AG09309 (cell line): ENCODE measurements at places on chromosomes 7 and 10.
A peak's percentile ranks its signal among the peaks of the same experiment; 100 is the strongest.

DNA sequence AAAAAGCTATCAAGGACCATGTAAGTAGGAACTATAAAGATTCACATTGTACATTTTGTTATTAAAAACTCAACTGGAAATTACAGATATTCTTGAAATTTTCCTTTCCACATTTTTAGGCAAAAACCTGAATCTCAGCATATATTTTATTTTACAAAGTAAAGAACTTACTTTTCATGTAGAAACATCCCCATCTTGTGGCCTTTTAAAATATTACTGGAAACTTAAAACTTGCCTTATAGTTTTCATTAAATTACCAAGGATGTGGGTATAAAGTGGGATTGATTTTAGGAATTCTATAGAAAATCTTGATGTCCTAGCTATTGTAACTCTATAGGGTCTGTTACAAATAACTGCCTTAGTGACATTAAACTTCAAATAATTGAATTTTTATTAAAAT lies 10.6 kb downstream of the DBF4 start:
- peak; percentile 28 for DNase-seq

- DNase-seq, result no peak
These were observed 45.1 kb upstream of the SGCE start for GRCh38 chr7:94700926-94701554.

DNA sequence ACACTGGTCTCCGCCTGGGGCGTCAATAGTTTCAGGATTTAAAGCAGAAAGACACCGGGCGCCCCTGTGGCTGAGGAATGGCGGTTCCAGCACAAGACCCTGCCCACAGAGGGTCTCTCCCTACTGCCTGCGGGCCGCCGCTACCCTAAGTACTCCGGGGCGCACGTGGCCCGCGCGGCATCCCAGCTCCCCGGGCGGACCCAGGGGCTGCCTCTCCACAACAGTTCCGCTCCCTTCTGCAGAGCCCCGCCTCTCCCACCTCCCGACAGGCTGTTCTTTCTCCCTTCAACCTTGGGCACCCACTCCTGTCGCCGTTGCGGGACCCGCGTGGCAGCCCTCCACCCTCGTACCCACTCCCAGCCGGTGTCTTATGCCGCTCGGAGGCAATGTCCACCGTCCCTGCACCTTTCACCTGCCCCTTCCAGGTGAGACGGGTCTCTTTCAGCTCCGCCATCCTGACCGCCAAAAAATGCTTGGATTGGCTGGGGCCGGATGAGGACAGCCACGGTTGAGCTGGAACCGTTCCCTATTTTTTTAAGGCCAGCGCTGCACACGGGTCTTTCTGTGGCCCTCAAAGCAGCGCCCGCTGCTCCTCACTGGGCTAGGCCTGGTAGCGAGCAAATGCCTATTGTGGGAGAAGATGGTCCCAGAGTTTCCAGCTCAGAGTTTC lies 1.6 kb upstream of the NKX2-3 start:
- no peak for DNase-seq

DNA sequence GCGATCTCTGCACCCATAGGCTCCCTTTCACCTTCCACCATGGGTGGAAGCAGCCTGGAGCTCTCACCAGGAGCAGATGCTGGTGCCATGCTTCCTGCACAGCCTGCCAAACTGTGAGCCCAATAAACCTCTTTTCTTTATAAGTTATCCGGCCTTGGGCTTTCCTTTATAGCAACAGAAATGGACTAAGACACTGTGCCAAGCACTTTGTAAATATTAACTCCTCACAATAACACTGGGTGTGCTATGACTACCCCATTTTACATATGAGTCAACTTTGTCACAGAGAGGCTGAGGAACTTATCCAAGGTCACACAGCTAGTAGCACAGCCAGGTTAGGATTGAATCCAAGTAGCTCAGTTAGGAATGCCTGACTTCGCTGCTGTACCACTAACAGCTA lies 79.7 kb upstream of the KCNMA1 start:
- no peak for DNase-seq

DNA sequence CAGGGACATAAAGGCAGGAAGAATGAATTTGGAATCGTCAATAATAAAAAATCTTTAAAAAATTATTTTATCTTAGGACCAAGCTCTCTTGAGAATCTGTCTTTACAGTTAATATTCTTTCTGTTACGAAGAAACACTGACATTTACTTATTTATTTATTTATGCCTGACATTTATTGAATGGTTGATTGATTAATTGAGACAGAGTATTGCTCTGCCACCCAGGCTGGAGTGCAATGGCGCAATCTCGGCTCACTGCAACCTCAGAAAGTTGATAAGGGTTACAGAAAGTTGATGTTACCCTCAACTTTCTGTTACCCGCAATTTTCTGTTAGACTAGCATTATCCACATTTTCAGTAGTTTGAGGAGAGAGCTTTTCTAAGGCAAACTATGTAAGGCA lies 70.1 kb downstream of the CHCHD3 start:
- no peak for DNase-seq

- peak; percentile 28 for DNase-seq
These were observed 712 bp upstream of the CPVL start for GRCh38 chr7:29146888-29147609.

GRCh38 chr7:774161-775109 lies 47.4 kb upstream of the PRKAR1B start:
- no peak for DNase-seq

DNA sequence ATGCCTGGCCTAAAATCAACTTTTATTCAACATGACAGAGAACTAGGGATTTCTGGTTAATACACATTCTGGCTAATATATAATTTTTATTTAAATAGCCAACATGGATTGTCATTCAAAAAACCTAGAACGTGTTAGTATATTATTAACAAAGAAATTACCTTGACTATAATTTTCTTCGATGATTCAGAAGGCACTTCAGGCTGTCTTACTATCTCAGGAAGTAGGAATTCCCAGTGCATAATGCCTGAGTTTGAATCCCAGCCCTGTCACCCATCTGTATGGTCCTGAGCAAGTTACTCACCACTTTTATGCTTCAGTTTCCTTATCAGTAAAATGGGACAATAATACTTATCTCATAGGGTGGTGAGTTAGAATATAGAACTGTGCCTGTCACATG lies 106.2 kb downstream of the SORCS1 start:
- no peak for DNase-seq

DNA sequence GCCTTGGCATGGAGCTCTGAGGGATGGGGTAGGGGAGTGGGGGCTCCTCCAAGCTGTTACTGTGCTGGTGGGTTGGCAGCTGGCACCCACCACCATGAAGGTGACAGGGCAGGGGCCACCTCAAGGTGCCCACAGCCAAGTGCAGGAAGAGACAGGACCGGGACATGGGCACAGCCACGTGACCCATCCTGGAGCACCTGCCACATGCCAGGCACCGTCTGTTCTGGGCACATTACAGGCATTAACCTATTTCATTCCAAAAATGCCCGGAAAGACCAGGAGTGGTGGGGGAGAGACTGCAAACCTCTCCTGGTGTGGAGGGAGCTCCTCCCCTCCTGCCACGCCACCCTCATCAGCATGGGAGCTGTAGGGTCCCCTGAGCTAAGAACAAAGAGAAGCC lies 56.7 kb downstream of the CAMK2B start:
- no peak for DNase-seq

- no peak for DNase-seq
These were observed 362.7 kb downstream of the CXCL12 start for GRCh38 chr10:44022203-44022602.

- DNase-seq, result no peak
These were observed 4.6 kb downstream of the SFTPA2 start for GRCh38 chr10:79555354-79556309.

GRCh38 chr10:77844713-77845445 lies 81.7 kb downstream of the DLG5 start:
- peak; percentile 32 for DNase-seq

DNA sequence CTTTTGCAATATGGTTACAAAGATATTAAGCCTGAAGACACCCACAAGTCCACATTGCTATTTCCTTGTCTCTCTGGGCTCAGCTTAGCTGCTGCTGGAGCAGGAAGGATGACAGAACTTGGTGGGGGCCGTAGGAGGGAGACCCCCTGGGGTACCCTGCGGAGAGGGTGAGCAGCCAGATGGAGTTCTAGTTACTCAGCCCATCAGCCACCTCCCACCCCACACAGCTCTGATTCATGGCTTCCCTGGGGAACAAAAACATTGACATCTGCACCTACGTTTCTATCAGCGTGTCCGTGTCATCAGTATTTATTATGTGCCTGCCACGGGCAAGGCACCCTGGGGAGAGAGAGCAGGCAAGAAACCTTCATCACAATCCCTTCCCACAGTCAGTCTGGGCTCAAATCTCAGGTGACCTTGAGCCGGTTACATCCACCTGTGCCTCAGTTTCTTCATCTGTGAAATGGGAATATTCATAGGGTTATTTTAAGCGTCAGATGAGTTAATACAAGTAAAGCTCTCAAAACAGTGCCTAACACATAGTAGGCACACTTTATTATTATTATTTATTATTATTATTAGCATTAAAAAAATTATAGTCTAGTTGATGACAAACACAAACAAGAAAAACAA lies 131.5 kb downstream of the C10orf105 start:
- DNase-seq, result no peak

- no peak for DNase-seq
These were observed 50.5 kb downstream of the DENND11 start for GRCh38 chr7:141651417-141651816.

DNA sequence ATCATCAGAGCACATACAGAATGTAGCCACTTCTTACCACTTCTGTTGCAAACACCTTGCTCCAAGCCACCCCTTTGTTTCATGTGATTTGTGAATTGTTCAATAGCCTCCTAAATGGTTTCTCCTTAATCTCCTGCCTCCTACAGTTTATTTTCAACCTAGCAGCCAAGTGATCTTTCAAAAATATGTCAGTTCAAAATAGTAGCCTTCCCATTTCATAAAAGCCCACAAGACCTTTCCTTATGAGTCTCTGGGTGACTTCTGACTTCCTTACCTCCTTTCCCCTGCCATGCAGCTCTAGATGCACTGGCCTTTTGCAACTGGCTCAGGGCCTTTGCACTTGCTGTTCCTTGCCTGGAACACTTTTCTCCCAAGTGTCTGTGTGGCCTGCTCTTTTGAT lies 4.8 kb downstream of the MINDY4 start:
- DNase-seq, result no peak

DNA sequence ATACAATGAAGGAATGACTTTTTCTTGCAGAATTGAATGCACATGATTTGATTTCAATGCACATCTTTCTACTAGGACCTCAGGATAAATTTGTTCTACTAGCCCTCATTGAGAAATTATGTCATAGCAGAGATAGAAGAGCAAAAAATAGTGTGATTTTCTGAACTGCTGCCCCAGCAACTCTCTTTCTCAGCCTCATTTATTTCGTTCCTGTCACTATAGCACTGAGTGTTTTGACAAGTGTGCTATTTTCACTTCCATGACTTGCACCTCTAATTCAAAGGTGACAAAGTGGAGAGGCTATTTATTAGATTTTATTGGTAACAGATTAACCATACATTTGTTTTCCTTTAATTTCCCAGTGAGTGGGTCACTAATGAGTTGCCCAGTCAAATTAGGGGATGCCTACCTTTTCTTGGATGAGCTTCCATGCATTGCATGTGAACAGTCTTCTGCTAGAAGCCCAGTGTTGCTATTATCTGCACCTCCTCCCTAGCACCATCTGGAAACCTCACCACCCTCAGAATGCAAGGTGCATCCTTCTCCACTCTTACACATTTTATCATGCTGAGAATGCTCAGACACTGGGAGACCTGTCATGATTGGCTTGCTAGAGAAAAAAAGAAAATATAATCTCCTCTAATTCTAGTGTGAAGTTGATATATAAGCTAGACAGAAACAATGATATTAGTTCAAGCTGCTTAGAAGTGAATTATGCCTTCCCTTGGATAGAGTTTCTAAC lies 119.6 kb upstream of the CTTNBP2 start:
- no peak for DNase-seq

- no peak for DNase-seq
These were observed 1.7 kb downstream of the RAMP3 start for GRCh38 chr7:45159296-45159695.

- no peak for DNase-seq
These were observed 462 bp upstream of the CISD1 start for GRCh38 chr10:58268454-58268945.

GRCh38 chr7:128398016-128398840 lies 11.6 kb downstream of the IMPDH1 start:
- DNase-seq, result no peak

GRCh38 chr10:124065382-124066125 lies 27.8 kb downstream of the CHST15 start:
- no peak for DNase-seq
